ENCODE measurements at places on chromosomes 3 and 15.

DNA sequence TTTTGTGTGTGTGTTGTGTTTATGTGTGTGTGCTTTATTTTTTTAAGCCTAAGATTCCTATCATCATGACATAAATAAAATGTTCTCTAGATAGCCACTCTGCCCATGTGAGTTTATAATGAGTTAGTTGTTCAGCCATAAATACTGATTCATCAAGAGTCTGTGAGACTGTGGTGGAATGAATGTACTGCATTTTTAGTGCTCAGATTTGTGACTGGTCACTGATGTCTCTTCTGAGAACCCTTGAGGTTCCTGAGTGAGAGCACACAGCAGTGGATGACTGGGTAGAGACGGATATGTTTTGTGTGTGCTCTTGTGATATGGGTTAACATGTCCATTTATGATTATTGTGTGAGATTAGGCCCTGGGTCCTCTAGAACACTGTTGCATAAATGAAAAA is 51.2 kb downstream of the SETD5 start:
- no peak for DNase-seq

DNA sequence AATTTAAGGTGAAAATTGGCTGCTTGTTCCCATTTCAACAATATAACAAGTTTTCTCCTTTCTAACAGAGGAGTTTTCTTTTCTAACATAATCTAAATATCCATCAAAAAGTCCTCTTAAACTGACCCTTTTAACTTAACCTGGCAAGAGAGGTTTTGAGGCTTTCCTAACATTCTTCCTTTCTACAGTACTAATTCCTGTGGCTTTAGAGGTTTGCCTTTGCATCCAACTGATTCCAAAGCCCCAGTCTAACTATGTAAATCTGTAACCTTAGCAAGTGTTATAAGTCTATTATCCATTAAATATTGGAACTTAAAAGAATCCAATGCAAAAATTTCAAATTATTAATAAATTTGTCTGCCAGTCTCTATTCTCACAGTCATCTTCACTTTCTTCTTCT is 134.1 kb downstream of the ISL2 start:
- no peak for DNase-seq

DNA sequence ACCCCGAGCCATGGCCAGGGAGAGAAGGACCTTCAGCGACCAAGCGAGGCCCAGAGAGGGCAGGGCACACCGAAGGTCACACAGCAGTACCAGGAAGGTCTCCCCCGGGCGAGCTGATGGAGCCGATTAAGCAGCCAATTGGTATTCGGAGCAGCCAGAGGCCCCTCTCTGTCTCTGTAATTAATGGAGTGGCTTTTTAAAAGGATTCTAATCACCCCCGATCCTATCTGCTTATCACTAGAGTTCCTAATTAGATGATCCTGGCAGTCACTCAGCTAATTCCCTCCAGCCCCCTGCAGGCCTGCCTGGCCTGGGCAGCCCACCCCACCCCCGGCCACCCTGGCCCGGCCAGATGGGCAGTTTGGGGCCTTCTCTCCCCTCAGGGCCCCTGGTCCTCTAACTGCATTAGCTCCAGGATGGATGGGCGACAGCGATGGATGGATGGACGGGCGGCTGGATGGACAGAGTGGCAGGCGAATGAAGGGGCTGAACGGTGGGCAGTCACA is 1.6 kb upstream of the DNAJB8 start:
- no peak for DNase-seq

DNA sequence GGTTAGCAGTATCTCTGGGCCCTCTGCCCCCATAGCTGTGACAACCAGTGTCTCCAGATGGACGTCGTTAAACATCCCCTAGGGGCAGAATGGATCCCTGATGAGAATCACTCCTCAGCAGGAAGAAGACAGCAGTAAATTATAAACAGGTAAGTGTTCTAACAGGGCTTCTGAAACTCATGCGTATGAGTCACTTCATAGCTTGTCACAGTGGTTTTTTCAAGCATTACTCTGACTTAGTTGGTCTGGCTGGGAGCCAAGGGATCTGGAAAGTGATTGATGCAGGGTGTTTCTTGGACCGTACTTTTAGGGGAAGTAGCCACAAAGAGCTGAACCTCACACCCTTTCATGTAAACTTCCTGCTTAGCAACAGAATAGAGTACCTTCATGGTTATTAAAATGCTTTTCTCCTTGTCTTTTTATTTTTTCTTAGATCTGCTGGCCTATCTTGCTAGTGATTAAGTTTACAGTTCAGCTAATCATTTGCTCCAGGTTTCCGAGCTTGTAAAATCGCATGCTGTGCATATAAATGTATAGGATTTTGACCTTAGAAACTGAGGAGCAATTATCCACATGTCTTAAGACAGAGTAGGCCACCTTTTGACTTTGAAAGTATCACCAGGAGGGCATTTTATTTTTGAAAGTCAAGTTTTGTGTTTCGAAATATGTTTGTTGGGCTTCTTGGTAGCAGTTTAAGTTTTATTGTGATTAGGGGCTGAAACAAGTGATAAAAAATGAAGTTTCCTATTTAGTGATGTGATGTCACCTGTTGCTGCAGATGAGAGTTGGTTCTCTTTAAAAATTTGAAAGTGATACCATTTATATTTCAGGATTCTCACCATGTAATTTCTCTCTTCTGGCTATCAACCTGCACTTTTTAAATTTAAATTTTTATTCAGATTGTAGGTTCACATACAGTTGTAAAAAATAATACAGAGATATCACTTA is 333.9 kb downstream of the PTPRG start:
- DNase-seq = no peak

DNA sequence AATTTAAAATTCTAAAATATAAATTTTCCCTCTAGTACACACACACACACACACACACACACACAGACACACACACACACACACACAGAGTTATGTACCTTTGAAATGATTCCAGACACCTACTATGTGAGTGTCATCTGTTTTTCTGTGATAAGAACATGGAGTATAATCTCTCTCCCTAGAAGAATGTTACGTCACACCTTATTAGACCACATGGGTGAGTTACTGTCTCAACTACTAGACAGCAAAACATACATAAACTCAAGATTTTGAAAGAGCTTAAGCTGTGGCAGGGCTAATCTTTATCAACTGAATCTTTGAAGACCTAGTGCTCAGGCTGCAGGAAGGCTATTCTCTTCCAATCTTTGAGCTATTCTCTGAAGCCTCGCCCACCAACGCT is 385.9 kb upstream of the BCHE start:
- DNase-seq = no peak

GRCh38 chr15:64507293-64507802 is 47.0 kb downstream of the ZNF609 start:
- no peak for DNase-seq

DNA sequence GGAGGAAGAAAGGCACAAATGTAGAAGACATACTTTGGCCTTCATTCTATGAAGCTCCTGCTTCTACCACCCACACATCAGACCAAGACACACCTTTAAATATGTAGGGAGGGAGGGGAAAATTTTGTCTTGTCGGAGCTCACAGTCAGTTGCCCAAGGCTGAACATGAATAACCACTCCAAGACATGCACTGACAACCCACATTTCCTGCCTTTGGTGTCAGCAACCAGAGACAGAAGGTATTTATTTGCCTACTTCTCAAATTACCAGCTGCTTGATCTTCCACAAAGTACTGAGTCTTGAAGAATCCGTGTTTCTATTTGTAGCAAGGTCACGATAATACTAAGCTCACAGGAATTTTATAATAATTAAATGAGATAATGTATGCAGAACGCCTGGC is 169.7 kb downstream of the KCNMB2 start:
- no peak for DNase-seq

GRCh38 chr15:70802629-70803028 is 39.3 kb upstream of the UACA start:
- DNase-seq = no peak

DNA sequence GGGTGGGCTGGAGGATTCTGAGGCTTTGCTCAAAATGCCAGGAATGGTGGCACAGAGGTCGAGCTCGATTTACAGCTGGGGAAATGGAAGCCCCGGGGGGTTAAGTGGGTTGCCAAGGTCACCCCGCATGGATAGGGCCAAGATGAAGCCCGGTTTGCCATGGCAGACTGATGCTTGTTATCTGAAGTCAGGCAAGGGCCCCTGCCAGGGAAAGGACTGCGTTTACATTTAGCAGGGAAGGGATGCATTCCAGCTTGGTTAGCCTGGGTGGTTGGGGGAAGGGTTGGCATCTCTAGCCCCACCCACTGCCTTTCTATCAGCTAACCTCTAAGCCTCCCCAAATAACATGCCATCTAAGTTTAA is 79.0 kb downstream of the RPLP1 start:
- DNase-seq = no peak

DNA sequence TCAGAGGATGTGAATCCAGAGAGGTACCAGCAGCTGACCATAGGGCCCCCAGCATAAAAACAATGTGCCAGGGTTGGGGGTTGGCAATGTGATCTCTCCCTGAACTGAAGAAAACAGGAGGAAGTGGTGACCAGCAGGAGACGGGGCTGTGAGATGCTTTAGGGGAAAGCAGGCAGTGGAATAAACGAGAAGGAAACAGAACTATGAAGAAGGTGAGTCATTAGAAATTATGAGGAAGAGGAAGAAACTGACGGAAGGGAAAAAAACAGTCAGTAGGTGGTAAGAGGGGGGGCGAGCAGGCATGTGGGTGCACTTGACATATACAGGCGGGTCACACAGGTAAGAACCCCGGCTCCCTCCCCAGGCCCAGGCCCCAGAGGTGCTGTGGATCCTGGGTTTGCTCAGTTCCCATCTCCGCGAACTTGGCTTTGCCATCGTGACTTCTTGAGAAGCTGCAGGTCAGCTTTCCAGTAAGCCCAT is 42.2 kb upstream of the B3GNT5 start:
- no peak for DNase-seq

GRCh38 chr15:54506977-54507524 is 528.8 kb downstream of the UNC13C start:
- no peak for DNase-seq

DNA sequence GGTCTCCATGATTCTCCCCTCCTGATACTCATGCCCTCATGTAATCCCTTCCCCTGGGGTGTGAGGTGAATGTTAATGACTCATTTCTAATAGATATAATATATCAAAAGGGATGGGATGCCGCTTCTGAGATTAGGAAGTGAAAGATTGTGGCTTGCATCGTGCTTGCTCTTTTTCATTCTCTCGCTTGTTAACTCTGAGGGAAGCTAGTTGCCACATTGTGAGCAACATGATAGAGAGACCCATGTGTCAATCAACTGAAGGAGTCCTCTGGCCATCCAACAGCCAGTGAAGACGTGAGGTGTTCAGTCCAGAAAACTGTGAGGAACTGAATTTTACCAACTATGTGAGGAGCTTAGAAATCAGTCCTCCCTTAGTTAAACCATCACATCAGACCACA is 28.9 kb upstream of the DRD3 start:
- no peak for DNase-seq

DNA sequence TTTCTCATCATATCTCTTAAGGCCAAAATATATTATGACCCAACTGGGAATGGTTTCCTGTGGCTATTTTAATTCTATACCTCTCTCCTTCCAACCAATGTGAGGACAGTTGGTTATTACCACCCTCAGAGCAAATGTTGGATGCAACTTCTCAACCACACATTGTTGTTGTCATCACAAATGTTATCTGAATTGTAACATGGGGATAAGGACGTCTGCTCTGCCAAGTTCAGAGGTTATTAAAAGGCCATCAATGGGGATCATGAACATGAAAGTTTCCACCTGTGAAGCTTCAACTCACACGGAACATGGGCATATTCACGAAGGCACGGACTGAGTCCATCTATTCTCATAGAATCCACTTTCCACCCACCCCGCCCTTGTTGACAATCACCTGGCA is 46.8 kb downstream of the MB21D2 start:
- DNase-seq = no peak

DNA sequence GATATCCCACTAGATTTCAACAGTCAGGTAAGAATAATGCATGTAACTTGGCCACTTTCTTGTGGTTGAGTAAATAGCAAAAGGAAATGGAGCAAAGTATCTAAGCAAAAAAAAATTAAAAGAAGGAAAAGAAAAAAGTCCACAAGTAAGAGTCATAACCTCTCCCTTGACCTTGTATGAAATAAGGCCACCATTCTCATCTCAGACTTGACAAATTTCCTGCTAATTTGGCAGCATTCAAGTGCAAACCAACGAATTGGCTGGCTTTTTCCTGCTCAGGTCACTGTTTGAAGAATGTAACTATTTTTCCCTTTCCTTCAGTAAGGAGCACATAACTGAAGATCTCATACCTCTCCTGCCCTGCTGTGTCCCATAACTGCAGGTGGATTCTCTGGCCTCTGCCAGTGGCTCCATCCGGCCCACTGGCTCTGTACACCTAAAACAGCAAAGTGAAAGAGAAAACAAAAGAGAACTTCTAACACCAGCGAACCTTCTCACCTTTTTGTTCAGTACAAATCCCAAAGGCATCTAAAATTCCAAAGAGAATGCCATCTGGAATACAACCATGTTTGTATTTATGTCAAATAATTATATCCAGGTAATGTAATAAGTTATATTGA is 33.4 kb upstream of the RSL24D1 start:
- no peak for DNase-seq

DNA sequence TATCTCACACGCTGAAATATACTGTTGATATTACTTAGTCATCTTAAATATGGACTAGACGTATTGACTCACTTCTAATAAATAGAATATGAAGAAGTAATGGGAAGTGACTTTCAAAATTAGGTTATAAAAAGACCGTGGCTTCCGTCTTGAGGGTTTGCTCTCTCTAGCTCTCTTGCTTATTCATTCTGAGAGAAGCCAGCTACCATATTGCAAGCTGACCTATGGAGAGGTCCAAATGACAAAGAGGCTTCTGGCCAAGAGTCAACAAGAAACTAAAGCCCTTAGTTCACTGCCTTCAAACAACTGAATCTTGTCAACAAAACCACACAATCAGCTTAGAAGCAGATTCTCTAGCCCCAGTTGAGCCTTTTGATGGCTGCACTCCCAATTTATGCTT is 46.1 kb downstream of the SLC9C1 start:
- DNase-seq = no peak

DNA sequence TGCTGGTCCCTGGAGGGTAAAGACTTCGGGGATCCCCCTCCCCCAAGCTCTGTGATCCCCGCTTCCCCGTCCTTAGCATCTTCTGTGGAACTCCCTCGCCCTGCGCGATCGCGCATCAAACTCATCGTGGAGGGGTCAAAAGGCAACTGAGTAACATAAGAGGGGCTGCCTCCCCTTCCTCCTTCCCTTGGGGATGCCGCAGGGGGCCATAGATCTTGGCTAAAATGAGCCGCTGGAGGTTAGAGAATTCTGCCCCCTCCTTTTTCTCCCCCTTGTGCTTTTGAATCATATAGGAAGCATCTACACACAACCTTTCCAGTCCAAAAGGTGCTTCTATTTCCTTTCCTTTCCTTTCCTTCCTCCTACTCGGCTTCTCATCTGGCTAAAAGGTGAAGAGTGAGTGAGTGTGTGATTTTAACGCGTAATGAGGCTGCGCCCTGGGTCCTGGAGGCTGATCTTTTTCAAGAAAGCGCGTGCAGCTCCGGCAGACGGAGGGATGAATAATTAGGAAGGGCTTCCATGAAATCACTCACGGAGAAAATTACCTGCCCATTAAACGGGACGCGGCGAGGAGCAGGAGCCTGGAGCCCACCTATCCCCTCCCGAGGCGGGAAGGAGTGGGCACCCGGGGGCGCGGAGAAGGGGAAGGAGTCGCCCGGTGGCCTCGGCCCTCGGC is 831 bp upstream of the ROBO2 start:
- DNase-seq = no peak
